Activated CD4-positive, alpha-beta T cell treated with anti-CD3 and anti-CD28 coated beads for 24 hours (primary cell): ENCODE measurements at places on chromosomes 12 and 14.

DNA sequence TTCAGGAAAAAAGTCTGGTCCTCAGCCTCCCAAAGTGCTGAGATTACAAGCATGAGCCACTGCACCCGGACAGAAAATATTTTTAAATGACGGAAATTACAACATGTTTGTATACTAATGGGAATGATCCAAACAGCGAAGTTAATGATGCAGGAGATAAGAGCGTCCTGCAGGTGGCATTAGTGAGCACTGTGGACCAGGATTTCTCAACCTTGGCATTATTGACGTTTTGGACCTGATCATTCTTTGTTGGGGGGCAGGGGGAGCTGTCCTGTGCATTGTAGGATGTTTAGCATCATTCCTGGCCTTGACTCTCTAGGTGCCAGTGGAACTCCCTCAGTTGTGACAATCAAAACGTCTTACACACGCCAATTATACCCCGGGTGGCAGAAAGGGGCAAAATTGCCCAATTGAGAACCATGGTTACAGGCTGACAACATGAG, 34.1 kb downstream of the SCFD1 start:
- DNase-seq: peak; percentile 13

DNA sequence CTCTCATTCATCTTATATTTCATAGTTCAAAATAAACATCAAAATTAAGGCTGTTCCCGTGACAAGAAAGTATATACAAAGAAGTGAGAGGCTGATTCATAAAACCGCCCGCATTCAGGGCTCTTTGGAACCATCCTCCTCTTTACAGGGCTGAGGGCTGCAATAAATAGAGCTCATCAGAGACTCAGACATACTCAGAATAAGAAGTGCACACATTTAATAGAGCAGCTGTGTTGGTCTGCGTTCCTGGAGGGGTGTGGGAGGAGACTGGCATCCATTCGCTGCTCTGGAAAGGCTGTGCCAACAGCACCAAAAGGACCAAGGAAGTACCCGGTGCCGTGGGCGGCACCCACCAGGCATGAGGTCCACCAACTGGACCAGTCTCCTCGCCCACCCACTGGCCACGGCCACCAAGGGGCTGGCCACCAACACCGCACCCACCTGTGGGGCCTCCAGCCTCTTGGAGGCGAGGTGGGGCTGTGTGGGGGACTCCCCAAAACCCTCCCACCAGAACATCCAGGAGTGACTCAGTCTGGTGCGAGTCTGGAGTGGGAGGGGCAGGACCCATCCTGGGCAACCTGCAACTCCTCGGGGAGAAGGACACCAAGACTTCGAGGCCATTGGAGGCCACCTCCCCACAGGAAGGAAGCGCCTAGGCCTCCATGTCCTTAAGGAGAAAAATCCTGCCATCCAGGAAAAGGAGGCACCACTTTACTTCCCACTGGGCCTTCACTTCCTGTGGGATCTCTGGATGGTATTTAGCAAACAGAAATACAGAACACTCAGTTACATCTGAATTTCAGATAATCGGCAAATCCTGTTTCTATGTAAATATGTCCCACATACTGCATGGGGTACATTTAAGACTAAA, 32.7 kb downstream of the VCPKMT start:
- DNase-seq: peak; percentile 48

- DNase-seq: no peak
Observed at GRCh38 chr12:42162193-42162592, 17.5 kb upstream of the GXYLT1 start.

DNA sequence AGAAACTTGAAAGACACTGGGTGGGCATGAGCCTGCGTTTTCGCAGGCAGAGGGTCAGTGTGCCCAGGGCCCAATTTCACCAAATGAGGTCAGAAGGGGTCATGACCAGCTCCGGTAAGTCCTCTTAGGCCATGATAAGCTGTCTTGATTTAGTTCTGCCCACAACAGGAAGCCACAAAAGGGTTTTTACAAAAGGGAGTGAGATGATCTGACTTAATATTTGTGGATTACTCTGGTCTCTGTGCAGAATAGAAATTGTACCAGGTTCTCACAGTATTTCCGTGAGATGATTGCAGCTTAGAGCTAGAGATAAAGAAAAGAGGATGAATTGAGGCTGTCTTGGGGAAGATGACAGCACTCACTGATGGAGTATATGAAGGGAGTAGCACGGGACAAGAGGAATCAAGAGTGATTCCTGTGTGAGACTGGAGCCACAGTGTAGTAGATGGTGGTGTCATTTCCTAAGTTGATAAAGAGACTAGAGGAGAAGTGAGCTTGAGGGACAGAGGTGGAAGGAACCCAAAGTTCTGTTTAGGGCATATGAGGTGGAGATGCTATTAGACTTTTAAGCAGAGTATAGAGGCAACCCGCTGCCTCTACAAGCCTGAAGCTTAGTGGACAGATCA, 288.3 kb upstream of the AMIGO2 start:
- DNase-seq: no peak

DNA sequence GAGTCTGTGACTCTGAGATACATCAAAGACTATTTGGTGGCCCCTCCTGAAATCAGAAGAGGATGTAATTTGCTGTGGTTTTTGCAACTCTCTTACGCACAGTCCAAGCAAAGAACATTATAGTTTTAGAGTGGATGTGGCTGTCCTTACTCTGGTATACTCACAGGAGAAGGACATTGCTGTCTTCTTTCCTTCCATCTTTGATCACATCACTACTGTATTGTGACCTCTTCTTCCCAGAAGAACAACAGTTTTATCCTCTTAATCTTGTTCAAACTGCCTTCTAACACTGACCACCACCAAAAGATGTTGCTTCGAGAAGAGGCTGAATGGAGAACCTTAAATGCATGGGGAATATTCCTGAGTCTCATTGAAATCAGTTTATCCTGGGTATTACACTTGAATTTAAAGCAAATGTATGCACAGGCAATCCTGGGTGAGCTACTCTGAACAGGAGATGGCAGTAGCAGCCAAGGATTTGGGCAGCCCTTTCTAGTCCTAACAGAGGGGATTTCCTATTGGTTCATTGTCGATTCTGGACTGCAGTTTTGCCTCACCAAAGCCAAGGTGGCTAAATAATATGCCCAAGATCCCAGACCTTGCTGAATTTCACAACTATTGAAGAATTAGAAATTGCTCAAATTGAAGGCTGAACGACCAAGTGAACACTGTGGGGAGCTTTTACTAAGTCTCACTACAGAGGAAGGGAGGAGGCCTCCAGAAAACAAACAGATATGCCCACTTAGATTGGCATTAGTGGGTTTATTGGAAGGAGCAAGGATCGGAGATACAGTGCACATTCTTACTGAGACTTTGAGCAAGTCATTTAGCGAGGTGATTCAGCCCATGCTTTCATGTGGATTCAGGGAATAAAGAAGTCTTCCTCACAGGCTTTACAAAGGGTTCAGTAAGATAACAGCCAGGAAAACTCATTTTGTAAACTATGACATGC, 282.8 kb downstream of the PAWR start:
- no peak for DNase-seq

GRCh38 chr12:15268309-15268708, 47.1 kb upstream of the RERG start:
- no peak for DNase-seq

DNA sequence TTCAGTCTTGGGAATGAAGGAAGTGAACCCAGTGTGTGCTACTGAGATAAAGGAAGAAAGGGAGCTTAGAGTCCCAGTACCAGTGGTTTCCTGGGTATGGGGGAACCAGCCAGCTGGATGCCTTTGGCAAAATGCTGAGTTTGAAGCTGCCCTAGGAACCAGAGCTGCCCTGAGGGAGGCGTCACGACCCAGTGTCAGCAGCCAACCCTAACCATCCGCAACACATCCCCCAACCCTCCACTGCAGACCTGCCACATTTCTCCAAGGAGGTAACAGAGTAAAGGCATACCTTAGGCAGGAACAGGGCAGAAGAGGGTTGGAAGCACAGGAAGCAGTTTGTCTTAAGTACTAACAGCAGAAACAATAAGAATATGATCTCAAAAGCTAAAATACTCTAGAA, 28.6 kb downstream of the PRDM4 start:
- DNase-seq: no peak

DNA sequence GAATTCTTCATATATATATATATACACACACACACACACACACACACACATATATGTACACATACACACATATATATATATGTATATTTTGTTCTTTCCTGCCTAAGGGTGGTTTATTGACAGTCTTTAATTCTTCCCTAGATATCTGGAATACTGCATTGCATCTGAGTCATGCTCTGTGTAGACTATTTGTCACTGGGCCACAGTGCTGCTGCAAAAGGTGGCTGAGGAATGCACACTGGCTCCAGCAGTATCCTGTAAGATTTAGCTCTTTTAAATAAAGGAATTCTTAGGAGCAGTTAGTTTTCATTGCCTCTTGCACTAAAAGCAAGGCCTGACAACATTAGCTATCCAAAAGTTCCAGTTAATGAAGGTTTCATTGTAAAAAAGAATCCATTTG, 200.9 kb downstream of the APAF1 start:
- DNase-seq: no peak

- no peak for DNase-seq
Observed at GRCh38 chr14:24415421-24416253, 13.8 kb downstream of the CBLN3 start.
